DMS79 (cell line): ENCODE measurements at places on chromosomes 11 and 22.
A peak's percentile ranks its signal among the peaks of the same experiment; 100 is the strongest.

DNA sequence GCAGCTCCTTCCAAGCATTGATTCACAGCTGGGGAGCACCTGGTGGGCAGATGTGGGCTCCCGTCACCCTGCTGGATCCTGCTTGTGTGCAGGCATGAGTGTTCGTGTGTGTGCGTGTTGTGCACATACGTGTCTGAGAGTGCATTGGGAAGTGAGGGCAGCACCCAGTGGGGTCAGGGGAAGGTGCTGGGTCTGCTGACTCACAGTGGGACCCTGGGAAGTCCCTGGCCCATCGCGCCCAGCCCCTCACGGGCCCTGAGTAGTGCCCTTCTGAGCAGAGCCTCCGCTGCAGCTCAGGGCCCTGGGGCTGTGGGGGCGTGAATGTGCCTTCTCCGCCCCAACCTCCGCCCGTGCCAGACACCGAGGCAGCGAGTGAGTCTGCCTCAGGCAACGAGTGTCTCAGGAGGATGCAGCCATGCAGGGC lies 36.8 kb downstream of the WNT11 start:
- DNase-seq, result peak; percentile 34

DNA sequence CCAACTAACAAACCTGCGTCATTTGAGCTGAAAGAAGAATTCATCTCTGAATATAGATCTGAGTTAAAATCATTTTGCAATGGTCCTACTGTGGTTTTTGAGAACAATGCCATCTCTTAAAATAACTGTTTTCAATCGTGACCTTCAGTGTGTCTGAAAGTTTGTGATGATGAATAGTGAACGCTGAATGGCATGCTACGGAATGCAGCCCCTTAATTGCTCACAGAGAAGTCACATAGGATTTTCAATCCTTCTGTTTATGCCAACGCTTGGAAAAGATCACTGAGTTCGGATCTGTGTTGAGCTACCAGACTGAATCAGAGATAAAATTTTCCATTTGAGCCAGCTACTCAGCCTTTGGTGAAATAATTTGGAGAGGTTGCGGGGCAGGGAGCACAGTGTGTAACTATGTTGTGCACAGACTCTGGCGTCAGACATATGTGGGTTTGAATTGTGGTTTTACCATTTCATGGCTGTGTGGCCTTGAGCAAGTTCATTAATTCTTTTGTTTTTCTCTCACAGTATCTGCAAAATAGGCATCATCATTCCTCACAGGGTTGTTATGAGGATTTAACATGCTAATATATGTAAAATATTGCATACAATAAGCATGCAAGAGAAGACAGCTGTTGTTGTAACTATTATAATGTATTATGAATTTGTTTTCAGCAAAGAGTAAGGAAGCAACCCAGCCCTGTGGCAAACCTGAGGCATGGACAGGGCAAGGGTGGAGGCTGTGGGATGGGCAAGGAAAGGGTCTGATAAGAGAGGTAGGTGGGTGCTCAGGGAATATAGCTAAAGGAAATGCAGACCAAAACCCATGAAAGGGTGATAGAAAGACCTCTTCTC lies 679.9 kb downstream of the KCNA4 start:
- DNase-seq, result no peak

DNA sequence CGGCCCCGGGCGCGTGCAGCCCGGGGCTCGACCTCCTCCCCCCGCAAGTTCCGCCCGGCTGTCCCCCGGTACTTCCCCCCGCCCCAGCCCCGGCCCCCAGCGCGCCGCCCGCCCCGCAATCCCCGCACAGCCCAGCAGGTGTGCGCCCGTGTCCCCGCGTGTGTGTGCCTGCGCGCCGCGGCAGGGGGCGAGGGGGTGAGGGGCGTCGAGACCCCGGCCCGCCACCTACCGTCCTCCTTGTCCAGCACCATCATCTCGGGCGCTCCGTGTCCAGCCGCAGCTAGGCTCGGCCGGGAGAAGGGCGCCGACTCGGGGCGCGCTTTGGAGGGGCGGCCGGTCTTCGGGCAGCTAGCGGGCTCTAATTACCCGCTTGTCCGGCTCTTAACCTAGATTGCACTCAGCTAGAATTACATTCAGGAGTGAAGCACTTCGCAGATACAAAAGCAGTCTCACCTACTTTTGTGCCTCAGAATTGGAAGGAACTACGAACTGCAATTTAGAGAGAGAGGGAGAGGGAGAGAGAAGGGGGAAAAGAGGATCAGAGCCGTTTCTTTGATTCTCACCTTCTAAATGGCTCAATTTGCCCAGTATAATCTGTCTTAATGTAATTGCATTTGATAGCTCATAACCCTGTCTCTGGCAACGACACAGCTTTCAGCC lies 439 bp downstream of the LMO1 start:
- DNase-seq, result peak; percentile 51

GRCh38 chr11:117570701-117571100 lies 226.3 kb downstream of the DSCAML1 start:
- peak; percentile 42 for DNase-seq

- no peak for DNase-seq
Observed at GRCh38 chr11:63462137-63462536, 28.8 kb downstream of the PLAAT5 start.

DNA sequence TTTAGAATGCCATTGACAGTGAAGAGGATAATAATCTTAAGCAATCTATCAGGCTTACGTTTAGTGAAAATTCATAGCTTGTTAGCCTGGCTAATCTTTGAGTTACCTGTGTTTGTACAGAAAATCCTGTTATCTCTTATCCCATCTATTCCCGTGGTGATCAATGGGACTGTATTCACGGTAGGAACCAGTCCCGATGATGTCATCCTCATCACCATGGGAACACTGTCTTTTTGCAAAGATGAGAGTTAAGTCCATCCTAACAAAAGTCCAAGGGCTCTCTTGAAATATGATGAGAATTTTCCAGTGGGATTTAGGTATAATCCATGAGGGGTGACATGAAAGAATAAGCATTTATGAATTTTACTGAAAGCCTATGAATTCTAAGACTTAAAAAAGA lies 762.2 kb downstream of the ETS1 start:
- no peak for DNase-seq
